Activated naive CD8-positive, alpha-beta T cell treated with anti-CD3 and anti-CD28 coated beads, Interleukin-2, amount 50 U/mL, for 24 hours (primary cell): ENCODE measurements at places on chromosomes 7 and 10.

GRCh38 chr10:79020015-79020491 lies 48.7 kb upstream of the ZMIZ1 start:
- H3K4me1 ChIP-seq = peaks cover 13% of the 10 kb centered on the region
- no peak for DNase-seq
- no peak overlapping the region for H3K27ac ChIP-seq
- H3K36me3 ChIP-seq = no peaks in the 10 kb centered on the region
- H3K4me3 ChIP-seq = no peak overlapping the region

DNA sequence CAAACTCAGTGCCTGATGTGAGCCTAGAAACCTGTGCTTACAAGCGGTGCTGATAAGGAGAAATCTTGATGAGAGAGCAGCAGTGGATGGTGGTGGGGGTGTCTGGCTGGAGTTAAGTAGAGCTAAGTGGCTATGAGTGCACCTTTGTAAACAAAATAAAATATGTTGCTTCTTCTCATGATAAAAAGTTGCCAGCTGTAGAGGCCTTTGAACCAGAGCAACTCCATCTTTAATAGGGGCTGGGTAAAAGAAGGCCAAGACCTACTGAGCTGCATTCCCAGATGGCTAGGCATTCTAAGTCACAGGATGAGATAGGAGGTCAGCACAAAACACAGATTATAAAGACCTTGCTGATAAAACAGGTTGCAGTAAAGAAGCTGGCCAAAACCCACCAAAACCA lies 107.6 kb upstream of the FAM3C start:
- H3K36me3 ChIP-seq = peaks cover 10% of the 10 kb centered on the region
- H3K4me1 ChIP-seq = peaks cover 24% of the 10 kb centered on the region
- no peak for DNase-seq

- no peaks in the 10 kb centered on the region for H3K27me3 ChIP-seq
- H3K4me1 ChIP-seq = peaks cover 10% of the 10 kb centered on the region
- DNase-seq = no peak
- H3K4me3 ChIP-seq = no peak overlapping the region
- peak overlapping the region; percentile 9 for H3K27ac ChIP-seq
Measured at GRCh38 chr7:35905555-35905954, 104.7 kb downstream of the SEPTIN7 start.

GRCh38 chr10:56537984-56538383 lies 176.9 kb upstream of the ZWINT start:
- no peak overlapping the region for H3K27ac ChIP-seq
- no peaks in the 10 kb centered on the region for H3K4me1 ChIP-seq
- no peak overlapping the region for H3K4me3 ChIP-seq
- H3K36me3 ChIP-seq = no peaks in the 10 kb centered on the region

- H3K36me3 ChIP-seq = no peaks in the 10 kb centered on the region
- no peak overlapping the region for H3K27ac ChIP-seq
- H3K4me3 ChIP-seq = no peak overlapping the region
- DNase-seq = no peak
- H3K27me3 ChIP-seq = no peaks in the 10 kb centered on the region
Measured at GRCh38 chr10:19426034-19426433, 377.4 kb downstream of the MALRD1 start.
